ENCODE measurements at places on chromosomes 12 and 14.

DNA sequence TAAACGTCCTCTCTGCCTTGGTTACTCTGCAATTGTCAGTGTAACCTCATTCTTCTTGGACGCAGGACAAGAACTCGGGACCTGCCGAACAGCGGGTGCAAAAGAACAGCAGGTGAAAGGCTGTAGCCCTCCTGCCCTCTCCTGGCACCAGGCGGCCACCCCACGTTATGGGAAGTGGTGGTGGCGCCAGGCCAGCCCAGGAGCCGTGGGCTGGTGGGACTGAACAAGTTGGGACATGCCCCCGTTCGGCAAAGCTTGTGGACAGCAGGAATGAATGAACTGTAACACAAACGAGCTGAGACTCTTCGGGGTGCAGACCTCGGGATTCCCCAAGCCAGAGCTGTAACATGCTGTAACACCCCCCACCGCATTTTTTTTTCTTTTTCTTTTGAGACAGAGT is 6.6 kb upstream of the M6PR start:
- no peak for DNase-seq

DNA sequence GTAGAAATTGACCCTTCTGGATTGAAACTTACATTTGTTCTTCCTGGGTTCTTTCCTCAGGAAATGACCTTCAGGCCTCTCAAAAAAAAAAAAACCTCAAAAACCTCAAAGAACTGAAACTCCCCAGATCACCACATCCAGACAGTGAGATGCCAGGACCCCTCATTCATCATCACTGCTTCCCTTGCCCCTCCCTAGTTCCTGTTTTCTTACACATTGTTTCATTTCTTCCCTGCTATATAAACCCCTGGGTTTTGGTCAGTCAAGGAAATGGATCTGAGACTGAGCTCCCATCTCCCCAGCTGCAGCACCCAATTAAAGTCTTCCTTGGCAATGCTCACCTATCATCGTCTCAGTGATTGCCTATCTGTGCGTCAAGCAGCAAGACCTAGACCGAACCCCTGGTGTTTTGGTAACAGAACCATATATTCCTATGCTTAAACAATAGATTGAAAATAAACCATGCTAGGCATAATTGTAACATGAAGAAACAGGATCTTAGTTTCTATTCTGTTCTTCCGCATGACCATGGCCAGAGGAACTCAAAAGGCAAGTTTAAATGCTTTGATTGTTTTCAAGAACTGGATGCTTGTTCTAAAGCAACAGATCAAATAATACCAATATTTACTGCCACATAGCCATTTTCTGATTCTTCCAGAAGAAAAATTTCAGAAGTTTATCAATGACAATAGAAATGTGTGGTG is 108.0 kb upstream of the MAX start:
- DNase-seq = peak; percentile 56

DNA sequence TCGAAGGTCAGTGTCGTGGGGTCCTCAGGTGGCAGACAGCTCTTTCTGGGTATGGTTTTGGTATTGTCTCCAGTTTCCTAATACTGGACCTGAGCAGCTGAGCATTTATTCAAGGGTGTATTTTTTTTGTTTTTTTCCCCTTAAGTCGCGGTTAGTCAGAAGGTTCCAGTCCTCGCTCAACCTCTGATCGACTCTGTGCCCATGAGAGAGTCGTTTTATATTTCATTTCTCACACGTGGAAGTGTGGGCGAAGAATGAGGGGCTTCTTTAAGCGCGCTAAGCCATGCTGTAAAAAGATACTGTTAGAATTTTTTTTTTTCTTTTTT is 499 bp downstream of the MIPOL1 start:
- DNase-seq = no peak

GRCh38 chr12:98594050-98594835 is 757 bp downstream of the SLC25A3 start:
- DNase-seq = peak; percentile 9

- DNase-seq = no peak
Observed at GRCh38 chr14:79487632-79488031, 723.7 kb downstream of the DIO2 start.

DNA sequence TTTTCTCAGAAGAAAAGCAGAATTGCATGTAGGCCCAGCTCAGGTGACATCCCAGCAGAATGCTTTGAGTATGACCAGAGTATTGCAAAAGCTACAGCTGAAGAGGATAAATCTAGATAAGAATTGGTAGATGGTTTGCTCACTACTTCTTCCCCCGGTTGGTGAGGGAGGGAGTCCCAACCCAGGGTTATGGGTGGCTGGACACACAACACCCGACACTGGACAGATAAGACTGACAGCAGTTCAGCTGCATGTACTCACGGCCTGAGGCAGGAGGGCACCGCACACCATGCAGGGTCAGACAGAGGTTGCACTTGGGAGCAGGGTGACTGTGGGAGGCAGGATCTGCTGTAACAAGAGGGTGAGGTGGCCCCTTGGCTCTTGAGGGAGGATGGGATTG is 1.7 kb upstream of the CLEC4C start:
- DNase-seq = no peak

GRCh38 chr14:50828721-50829488 is 2.1 kb downstream of the NIN start:
- no peak for DNase-seq

- peak; percentile 33 for DNase-seq
Observed at GRCh38 chr12:132489078-132489601, 811 bp upstream of the FBRSL1 start.

- no peak for DNase-seq
Observed at GRCh38 chr12:77560714-77561113, 270.0 kb upstream of the NAV3 start.

DNA sequence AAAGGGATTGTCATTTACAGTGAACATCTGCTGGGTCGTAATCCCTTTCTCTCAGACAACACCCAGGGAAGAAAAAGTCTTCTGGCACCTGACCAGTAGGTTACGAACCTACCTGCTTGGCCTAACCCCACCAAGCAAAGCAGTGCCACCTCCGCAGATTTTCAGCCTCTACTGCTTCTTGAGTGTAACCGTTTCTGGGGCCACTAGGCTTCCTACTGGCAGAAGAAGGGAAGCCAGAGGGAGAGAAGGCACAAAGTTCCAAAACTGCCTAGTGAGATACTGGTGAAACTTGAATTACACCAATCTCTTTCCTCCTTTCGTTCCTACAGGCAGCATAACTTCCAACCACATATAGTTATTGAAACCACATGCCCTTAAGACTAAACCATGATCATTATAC is 383.6 kb downstream of the BCAT1 start:
- DNase-seq = no peak

DNA sequence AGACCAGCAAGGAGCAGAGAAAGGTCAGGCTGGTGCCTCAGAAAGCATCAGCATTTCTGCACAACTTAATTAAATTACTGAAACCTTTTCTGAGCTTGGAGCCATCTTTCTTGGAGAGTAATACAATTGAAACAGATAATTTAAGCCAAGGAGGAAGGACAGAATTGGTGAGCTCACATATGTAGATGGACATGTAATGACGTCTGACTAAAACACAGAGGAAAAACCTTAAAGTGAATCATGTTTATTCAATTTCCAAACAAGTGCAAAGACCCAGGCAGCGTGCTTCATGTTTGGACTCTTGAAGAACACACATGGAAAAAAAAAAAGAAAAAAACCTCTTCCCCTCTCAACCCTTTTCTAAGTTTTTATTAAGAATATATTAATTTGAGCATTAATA is 19.0 kb downstream of the SUSD6 start:
- DNase-seq = no peak

DNA sequence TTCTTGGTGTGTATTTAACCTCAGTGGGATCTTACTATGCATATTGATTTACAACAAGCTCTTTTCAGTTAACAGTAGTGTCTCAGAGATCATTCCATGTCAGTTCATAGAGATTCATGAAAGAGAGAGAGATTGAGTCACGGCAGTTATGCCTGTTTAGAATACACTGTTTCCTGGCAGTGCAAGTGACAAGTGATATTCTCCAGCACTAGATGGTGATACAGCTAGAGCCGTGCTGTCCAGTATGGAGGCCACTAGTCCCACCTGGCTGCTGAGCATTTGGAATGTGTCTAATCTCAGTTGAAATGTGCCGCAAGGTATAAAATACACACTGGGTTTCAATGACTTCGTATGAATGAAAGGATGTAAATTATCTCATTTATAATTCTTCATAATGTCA is 184.4 kb downstream of the SUDS3 start:
- no peak for DNase-seq

DNA sequence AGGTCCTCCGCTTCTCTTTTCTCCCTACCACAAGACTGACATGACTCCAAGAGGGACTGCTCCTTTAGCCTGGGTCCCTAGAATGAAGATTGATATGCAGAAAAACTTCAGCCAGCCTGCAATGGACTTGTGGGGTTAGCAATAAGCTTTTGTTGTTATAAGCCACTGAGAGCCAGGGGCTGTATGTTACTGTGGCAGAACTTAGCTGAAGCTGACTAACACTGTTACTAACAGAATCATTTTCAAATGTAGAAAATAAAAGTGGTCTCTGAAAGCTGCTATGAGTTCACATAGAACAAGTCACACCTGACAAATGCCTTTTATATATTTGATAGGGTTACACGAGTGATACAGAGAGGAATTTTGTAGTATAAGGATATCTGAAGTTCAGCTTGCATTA is 13.6 kb upstream of the RFLNA start:
- no peak for DNase-seq

Measured in CD4-positive, alpha-beta T cell (primary cell).